ENCODE measurements at places on chromosomes 2 and 18.

DNA sequence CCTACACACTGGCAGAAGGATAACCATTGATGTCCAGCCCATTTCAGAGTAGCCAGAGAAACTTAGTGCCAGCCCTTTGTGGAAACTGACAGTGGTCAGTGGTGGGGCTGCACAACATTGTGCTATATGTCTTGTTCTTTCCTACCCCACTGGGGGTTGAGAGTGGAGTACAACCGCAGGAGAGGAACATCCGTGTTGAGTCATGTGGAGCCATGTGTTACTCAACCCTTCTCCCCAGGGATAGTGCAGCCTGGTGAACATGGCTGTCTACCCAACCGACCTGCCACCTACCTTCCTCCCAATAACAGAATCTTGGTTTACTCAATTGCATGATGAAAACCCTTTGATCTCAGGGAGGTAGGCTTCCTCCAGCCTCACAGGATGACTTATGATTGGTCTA lies 65.3 kb upstream of the MAPK4 start:
- DNase-seq: no peak

GRCh38 chr2:184091456-184091855 lies 506.9 kb upstream of the ZNF804A start:
- no peak for DNase-seq

DNA sequence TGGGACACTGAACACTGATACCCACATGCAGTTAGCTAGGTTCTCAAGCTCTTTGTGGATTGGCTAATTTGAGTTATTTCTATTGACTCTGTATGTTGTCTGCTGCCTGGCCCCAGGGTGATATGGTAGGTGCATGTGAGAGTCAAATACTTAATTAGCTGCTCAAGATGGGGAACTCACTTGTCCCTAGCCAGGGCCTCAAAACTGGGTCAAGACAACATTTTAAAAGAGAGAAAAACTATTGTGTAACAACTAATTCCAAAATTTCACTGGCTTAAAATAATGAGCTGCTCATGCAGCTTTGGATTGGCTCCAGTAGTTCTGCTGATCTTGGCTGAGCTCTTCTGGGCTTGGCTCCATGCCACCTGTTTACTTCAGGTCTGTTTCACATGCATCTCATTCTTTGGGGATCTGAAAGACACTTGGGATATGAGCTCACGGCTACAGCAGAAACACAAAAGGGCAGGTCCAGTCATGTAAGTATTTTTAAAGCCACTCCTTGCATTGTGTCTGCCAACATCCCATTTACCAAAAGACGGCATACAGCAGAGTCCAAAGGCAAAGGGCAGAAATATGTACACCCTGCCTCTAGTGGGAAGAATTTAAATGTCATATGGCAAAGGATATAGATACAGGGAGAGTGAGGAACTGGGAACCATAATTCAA lies 716.8 kb downstream of the SUCLG1 start:
- DNase-seq: no peak

DNA sequence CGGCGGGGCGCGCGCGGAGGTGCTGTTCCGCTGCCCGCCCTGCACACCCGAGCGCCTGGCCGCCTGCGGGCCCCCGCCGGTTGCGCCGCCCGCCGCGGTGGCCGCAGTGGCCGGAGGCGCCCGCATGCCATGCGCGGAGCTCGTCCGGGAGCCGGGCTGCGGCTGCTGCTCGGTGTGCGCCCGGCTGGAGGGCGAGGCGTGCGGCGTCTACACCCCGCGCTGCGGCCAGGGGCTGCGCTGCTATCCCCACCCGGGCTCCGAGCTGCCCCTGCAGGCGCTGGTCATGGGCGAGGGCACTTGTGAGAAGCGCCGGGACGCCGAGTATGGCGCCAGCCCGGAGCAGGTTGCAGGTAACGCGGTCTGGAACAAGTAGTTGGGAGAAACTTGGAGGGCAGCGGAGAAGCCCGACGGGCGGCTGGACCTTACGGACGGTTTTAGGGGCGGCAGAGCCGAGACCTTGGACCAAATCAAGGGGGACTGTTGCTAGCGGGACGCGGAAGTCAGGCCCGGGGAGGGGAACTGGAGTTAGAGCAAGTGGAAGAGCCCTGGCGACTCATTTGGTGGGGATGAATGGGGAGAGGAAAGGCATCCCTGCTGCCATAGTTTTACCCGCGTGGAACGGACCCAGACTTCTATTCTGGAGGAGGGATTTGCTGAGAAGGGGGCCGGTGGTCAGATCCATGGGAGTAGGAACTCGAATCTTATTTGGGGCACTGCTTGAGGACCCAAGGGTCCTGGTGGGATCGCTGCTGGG lies 573 bp downstream of the IGFBP2 start:
- peak; percentile 91 for DNase-seq

DNA sequence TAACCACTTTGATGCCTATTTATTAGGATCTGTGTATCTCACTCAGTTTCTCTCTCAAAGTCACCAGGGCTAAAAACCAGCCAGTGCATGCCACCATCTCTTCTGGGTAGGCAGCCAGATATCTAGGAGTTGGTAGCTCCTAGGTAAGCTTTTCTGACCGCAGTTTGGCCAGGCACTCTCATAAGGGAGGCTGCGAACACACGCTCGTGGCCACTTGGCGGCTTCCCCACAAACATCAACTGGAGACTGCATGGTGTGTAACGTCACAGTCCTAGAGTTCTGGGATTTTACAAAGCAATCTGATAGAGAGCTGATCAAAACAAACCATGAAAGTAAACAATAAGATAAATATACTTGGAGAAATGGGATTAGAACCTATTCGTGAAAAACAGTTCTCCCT lies 424.3 kb upstream of the ACVR2A start:
- DNase-seq: no peak

DNA sequence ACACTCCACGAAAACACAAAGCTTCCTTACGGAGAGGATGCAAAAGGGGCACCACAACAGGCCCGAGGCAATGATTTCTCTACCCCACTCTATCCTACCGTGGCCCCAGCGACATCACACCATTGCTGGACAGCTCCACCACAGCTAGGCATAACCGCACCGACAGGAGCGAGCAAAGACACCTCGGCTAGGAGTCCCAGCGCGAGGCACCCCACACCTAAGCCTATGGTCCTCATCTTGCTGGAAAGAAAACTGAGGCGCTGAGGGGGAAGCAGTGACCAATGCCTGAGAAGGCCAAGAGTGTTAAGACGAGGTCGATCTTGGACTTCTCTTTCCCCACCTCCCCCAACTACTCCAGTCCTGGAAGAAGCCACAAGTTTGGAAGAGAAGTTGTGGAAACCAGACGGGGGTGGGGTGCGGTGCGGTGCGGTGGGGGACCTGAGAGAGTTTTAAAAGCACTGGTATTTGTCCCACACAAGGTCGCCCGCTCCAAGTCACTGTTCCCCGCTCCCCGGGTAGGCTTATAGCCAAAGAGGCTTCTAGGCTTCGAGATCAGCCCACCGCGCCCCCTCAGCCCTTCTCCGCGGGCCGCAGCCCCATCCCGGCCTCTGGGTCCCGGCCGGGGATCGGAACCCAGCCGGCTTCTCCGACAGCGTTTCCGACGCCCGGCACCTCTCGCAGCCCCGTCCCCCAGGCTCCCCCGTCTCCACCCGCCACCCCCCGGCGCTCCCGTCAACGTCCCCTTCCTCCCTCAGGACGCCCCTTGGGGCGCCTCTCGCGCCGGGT lies 766 bp downstream of the PDE6D start:
- DNase-seq: no peak

- no peak for DNase-seq
These were observed 168.7 kb downstream of the SETBP1 start for GRCh38 chr18:44849361-44849760.

- DNase-seq: no peak
These were observed 1090.0 kb downstream of the BCL11A start for GRCh38 chr2:59463426-59463825.

DNA sequence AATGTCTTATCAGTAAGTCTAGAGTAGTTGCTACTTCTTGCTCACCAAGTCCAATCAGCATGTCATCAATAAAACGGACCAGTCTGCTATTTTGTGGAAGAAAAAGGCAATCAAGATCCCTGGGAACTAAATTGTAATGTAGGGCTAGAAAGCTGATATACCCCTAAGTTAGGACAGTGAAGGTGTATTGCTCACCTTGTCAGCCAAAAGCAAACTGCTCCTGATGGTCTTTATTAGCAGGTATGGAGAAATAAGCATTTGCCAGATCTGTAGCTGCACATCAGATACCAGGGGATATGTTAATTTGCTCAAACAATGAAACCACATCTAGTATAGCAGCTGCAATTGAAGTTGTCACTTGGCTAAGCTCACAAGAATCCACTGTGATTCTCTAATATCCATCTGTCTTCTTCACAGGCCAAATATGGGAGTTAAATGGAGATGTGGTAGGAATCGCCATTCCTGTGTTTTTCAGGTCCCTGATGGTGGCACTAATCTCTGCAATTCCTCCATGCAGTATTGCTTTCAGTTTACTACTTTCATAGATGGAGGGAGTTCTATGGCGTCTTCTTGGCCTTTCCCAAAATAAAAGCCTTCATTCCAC lies 75.0 kb downstream of the TMEM237 start:
- DNase-seq: no peak

GRCh38 chr18:3117493-3118192 lies 102.1 kb downstream of the MYOM1 start:
- DNase-seq: no peak

- no peak for DNase-seq
These were observed 61.3 kb downstream of the NABP1 start for GRCh38 chr2:191739194-191739593.

DNA sequence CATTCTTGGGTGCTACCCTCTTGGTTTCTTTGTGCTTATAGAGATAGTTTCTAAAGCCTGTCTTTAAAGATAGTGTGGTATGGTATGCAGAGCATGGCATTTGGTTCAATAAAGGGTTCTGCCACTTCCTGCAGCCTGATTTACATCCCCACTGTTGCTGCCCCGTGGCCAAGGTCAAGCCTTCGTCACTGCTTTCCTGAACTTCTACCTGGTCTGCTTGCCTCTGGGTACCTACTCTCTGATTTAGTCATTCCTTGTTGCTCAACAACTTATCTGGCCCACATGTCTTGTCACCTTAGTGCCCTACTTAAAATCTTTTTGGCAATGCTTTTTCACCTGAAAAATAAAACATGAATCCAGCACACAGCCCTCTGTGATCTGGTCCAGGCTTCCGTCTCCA lies 352.9 kb downstream of the LPIN1 start:
- no peak for DNase-seq

DNA sequence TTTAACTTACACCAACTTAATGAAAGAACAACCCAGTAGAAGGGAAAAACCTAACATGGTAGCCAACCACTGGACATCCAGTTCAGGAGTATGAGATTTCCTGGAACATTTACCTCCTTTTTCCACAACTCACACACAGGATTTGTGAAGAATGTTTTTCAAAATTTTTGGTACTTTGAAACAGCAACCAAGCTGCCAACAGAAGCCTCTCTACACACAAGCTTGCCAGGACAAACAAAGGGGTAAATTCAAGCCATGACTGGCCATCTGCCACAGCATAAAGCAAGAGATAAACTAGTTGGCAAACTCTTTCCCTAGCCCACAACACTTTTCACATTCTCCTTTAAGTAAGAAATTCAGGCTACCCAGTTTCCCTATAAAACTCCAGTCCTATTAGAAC lies 21.4 kb downstream of the MGAT4A start:
- no peak for DNase-seq

DNA sequence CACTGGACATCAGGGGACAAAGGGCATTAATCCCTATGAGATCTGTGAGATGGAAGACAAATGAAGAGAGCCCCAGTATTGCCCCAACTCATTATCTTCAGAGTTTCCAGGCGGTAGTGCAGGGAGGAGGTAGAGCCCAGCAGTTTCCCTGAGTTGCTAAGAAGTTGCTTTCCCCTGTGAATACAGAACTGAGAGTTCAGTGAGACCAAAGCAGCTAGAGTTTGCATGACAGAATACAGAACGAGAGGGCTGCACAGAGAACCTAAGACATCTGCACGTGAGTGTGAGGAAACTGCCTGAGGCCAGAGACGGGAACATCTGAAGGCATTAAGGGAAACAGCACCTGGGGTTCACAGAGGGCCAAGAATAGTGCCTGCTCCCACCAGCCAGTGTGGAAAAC lies 18.1 kb upstream of the PGAP1 start:
- DNase-seq: no peak

- no peak for DNase-seq
These were observed 128.6 kb upstream of the ZSWIM2 start for GRCh38 chr2:186977433-186978045.

GRCh38 chr2:70553334-70553583 lies 367 bp downstream of the TGFA start:
- no peak for DNase-seq

DNA sequence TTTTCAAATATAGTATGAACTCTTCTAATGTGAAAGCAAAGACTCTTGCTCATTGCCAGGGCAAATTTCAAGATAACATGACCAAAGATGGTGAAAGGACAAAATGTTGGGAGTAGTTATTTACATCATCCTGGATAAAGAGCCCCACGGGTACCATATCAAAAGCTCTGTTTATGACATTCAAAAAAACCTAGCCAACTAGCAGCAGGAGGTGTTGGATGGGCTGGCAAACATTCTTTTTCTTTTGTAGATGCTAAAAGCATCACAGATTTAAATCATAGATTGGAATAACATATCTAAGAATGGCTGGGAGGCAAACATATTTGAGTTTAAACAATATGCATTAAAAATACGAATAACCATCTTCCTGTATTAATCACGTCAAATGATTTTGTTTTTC lies 153.5 kb downstream of the ICOS start:
- DNase-seq: no peak

DNA sequence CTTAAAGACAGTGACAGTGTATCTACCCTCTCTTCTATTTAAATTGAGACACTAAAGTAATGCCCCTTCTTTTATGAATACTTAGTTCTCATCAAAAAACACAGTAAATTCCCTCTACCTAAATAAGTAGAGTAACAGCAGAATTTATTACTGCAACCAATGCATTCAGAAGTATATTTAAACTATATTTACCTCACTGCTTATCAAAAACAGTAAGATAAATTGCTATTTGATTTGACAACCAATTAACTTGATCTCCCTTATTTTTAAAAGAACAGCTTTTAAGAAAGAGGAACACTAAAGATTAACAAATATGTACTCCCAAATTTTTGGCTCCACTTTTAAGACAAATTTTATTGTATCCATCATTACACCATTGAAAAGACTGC lies 4.8 kb downstream of the SATB2 start:
- no peak for DNase-seq

- DNase-seq: no peak
These were observed 875 bp upstream of the MAP3K19 start for GRCh38 chr2:135048122-135048521.

DNA sequence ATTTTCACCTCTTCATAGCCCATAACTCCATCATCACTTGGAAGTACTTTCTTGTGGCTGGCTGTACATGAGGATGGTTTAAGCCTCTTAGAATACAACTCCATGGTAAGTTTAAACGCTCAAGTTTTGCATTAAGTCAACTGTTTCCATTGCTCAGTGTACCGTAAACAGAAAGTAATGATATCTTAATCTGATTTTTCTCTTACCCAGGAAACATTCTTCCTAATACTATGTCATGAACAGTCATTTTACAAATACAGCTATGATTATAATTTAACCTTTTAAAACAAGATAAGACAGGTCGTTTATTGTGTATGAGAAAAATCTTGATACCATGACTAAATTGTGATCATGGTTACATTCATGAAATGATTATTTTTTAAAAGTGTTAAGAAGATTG lies 11.6 kb upstream of the DYNC2LI1 start:
- DNase-seq: no peak
